Uterus (tissue), 4 donors: ENCODE measurements at places on chromosomes 5 and 9.

DNA sequence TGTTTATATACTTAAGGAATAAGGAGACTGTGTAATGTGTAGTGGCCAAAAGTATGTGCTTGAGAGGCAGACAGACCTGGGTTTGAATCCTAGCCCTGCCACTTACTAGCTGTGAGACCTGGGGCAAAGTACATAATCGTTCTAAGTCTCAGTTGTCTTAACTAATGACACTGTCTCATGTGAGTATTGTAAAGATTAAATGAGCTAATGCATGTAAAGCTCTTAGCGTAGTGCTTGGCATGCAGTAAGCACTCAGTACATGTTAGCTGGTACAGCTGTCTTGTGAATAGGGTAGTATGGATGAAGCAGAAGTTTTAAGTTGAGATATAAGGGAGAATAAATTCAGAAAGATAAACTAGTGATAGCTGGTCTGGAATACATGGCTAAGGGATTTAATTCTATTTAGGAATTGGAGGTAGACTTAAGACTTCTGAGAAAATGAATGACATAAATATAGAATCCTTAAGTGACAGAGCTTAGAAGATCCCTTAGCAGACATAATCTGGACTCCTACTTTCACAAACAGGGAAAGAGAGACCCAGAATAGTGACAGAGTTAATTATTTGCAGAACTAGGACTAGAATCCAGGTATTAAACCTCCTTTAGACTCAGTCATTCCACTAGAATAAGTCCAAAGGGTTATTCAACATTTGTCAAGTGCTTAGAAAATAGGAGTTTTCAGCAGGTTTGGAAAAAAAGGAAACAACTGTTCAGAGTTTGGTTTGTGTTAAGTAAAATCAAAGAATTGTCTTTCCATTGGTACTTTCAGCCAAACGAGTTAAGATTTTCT lies 13.1 kb downstream of the GPR21 start:
- DNase-seq, result no peak

DNA sequence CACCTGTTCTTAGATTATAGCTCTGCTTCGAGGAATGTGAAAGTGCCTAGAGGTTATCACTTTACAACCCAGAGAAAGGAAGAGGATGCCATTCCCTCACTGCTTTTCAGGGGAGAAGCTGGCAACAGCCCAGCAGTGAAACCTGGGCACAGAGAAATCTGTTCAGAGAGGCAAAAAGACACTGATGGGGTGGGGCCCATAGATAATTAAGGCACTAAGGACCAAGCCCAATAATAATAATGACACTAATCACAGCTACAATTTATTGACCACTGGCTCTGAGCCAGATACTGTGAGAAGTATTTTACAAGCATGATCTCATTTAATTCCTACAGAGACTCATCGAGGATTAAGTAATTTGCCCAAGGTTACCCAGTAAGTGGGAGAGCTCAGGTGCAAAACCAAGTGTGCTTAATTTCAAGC lies 168.3 kb downstream of the PIK3R1 start:
- DNase-seq, result no peak

GRCh38 chr5:76542887-76543690 lies 80.1 kb downstream of the F2RL2 start:
- no peak for DNase-seq

- no peak for DNase-seq
Measured at GRCh38 chr5:138870611-138871010, 4.5 kb downstream of the LRRTM2 start.

DNA sequence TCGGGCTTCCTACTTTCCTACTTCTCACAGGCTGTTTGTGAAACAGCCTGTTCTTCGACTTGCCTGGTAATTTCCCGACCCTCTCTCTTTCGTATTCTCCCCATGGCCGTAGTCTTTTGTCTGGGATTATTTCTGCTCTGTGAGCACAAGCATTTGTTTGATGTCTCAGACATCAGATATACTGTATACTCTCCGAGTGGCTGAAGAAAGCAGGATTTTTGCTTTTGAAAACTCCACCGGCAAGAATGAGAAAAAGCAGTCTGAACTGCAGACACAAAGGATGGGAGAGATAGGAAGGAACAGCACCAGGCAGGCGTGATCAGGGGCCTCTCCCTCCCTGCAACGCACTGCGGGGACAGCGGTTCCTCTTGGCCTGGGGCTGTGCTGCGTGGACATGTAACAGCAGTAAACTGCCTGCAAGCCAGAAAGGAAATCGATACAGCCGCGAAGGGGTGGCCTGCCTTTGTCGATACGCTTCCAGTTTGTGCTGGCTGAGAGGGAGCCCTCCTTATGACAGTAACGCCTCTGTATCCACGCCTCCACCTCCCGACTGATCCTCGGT lies 313.9 kb upstream of the TLE4 start:
- no peak for DNase-seq

DNA sequence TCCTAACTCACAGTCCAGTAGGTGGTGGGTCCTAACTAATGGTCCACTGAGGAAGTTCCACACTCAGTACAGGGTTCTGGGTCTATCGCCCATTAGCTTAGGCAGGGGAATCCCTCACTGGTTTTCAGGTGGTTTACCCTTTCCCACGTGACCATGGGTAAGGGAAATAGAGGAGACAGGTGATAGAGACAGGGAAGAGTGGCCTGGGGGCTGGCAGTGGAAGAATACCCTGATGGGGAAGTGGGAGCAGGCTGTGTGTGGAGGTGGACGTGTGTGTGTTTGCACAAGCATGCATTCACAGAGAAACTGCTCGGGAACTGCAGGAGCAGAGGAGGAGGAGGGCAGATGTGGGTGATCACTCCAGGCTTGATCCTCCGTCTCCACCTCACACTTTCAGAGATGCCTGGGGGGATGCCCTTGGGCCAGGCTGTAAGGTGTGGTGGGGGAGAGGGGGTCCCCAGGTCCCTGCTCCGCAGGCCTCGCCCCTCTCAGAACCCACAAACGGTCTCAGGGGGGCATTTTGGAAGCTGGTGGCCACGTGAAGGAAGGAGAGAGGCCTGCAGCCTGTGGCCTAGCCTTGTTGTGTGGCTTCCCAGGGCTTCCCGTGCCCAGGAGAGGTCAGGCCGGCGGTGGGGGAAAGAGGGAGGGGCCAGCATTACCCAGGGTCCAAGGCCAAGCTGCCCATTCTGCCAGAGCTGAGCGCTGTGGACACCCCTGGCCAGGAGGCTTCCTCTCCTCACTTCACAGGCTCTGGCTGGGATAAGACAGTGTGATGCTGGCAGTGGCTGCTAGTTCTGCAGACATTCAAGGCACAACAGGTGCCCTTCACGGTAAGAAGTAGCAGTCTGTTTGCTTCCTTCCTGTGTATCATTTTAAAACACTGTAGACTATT lies 80.0 kb downstream of the OTULIN start:
- DNase-seq, result no peak

DNA sequence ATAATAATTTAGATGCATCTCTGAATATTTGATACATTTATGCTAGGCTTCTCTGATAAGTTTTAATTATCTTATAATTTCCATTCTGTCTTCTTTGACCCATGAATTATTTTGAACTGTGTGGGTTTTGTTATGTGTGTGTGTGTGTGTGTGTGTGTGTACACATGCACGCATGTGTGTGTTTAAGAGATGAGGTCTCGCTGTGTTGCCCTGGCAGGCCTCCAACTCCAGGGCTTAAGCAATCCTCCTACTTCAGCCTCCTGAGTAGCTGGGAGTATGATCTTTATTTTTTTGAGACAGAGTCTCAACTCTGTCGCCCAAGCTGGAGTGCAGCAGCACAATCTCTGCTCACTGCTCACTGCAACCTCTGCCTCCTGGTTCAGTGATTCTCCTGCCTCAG lies 75.4 kb downstream of the NDUFAF2 start:
- DNase-seq, result no peak

DNA sequence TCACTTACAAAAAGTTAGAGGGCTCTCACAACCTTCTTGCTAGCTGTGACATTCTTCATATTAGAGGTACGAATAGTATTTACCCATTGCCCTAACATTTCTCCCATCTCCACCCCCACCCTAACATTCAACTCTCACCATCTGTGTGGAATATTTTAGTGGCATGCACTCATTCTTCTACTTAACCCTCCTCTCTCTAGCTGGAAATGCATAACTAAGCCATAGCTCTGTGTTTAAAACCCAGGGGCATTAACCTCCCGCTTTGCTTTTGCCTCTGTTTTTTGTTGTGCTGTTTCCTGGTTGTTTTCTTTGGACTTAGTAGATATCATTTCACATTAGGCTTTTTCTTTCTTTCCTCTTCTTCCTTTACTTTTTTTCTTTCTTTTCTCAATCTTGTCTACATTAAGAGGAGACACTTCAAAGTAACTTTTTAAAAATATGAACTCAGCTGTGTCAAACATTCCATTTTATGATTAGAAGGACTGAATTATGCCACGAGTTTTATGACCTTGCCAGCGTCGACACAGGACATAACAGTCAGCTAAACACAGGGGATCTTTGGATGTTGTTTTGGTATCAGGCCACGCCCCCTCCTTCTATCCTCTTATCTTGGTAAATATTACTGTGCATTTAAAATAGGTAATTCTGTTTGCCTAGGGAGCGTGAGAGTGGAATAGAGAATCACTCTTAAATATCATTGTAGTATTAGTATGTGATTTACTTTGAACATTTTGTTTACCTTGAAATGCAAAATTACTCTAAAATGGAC lies 236.0 kb downstream of the CD180 start:
- DNase-seq, result no peak
